CD4-positive, alpha-beta T cell treated with Interleukin-6 at 100 ng/mL for 8 hours (primary cell): ENCODE measurements at places on chromosomes 3 and 15.

DNA sequence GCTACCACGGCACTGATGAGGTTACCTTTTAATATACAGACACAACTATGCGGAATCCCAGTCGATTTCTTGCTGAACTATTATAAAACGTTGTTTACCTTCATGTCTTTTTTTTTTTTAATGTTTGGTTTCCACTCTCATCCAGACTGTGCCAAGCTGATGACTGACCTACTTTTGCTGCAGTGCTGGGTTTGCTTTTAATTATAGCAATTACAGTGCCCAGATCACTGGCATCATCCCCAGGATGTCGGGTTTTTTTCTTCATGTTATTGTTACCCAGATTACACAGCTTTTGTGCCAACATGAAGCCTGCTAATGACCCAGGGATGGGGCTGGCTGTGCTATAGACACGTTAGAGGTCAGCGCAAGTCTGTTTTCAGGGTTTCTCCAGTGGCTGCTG lies 294.0 kb upstream of the ATP10A start:
- no peak for DNase-seq

DNA sequence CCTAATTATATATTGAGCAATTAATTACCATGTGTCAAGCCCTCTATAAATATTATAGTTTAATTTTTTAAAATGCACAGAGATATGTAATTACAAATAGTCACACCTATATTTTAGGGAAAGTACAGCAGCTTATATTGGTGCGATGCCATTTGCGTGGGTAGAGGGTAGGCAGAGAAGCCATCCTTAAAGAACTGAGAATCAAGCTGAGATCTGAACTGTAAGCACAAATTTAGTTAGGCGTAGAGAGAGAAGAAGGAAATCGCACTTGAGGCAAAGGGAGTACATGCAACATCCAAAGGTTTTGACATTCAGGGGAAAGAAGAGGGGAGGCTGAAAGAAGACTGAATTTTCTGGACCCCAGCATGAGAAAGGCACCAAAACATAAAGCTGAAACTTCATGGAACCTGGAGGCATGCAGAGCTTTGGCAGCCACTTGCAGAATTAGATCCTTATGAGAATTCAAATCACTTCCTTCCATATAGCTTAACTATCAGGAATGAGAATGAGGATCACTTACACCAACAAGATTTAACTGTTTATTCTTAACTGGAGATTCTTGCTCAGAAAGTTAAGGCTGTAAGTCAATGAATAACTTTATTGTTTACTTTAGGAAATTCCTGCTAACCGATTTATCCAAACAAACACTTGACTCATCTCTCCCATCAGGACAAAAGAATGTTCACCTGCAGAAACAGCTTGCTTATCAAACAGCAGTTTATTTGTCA lies 114.3 kb downstream of the TGFBR2 start:
- no peak for DNase-seq

DNA sequence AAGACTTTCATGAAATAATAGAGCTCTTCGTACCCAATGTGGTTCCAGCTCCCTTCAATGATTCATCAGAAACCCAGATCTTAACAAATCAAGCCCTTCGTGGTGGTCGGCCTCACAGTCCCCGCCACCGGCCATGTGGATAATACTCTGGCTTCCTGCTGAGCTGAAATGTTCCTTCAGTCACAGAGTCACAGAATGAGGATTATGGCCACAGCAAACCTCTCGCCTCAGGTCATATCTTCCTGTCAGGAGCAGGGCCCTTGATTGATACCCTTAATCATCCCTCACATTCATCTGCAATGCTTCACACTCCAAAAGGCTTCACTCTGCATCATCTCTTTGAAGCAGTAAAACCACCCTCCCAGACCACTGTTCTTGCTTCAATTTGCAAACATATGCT lies 452.6 kb downstream of the OCA2 start:
- DNase-seq = no peak

GRCh38 chr15:77180270-77180669 lies 109.4 kb upstream of the TSPAN3 start:
- no peak for DNase-seq

DNA sequence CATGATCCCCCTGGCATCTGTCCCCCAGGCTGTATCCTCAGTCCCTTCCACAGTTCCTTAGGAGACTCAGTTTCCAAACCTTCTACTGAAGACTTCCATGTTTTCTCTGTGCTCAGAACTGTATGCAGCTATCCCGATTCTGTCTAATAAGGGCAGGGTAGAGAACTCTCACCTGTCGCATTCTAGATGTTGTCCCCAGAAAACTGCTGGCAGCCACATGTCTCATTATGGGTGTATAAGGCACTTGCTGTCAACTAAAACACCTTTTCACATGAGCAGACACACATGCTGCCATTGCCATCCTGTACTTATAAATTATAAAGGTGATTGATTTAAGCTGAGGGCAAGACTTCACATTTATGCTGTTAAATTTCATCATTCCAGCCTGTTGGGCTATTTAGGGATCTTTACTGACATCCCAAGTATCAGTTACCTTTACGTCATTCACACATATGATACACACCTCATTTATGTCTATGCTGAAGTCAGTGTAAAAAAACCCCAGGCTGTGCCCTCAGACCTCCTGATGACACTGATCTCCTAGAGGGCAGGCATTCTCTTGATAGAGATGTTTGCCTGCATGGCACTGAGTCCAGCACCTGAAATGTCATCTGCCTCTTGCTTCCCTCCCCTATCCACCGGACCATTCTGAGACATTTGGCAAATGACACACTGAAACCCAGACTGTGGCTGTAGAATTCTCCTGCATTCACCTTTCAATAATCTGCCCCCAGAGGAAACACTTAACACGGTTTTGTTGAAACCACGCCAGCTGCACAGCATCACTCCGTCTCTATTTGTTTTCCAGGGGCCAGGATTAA lies 35.8 kb downstream of the BTD start:
- DNase-seq = no peak

DNA sequence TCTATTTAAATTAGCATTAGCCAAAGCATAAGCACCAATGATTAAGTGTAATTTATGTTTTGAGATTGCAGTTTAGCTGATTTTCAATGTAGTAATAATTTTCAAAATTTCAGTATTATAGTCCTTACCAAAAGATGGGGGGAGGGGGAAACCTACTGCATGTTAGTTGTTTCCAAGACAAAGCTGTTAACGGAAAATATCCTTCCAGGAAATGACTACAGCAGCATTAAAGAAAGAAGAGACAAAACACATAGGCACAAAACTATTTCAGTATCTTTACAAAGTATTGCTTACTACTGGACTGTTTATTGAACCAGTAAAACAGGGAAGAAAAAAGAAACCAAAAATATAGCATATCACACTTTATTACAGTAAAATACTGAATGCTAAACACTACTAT lies 10.5 kb downstream of the BNIP2 start:
- DNase-seq = no peak

- DNase-seq = no peak
Measured at GRCh38 chr3:100761211-100761942, 52.1 kb downstream of the TFG start.

DNA sequence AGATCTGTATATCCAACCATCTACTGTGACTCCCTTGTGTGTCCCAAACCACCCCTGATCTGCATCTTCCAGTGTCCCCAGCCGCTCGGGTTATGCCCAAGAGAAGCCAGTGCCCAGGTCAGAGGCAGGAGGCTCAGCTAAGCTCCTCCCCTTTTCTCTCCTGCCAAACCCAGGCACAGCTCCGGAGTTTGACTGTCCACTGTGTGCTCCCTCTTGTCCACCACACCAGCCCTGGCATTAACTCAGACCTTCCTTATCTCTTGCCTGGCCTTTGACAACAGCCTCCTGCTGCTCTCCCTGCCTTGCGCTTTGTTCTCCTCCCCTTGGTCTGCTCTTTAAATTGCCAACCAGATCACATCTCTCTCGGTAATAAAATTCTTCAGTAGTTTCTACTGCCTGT lies 39.3 kb downstream of the DGKG start:
- no peak for DNase-seq

- peak; percentile 47 for DNase-seq
Measured at GRCh38 chr15:62119227-62119864, 45.7 kb downstream of the C2CD4B start.

- DNase-seq = no peak
Measured at GRCh38 chr3:42711491-42712343, 9.1 kb upstream of the HHATL start.

DNA sequence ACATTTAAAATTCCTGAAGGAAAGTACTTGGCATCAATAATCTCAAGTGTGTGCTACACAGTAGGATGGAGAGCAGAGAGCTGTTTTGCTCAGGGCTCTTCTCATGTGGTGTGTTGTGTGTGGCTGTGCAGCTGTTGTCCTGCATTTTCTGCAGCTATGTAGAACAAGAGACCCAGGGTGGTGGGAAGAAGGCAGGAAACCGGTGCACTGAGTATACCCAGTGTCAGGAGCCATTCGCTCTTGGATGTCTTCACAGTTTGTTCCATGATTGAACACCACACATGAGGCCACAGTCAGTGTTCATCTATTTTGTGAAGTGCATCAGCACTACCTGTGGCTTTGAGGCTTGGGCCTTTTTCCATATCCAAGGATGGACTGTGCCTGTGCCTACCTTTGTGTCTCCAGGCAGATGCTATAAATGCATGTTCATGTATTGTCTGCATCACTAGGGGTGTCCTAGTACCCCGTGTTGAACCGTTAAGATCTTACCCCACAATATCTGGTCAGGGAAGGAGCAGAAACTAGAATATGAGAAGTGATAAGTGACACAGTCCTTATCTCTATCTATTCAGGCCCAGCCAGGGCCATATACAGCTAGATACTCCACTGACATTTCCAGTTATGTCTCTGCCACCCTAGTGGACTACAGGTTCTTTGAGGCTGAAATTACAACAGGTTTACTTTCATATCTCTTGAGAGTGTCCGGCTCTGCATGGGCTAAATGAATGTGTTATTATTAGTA lies 194.3 kb downstream of the NR2F2 start:
- no peak for DNase-seq

DNA sequence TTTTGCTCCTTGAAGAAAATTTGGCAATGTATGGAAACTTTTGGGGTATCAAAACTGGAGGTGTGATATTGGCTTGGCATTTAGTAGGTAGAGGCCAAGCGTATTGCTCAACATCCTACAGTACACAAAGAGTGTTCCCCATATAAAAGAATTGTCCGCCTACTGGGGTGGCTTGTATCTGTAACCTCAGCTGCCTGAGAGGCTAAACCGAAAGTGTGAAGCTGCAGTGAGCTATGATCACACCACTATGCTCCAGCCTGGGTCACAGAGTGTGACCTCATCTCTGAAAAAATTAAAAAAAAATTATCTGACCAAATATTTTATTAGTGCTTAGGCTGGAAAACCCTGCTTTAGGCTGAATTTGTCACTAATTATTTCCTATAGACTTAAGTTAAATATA lies 483.9 kb downstream of the PYDC2 start:
- DNase-seq = no peak
